Gastroesophageal sphincter (tissue), 4 donors: ENCODE measurements at places on chromosomes 3 and 15. TPM values are rescaled to one million over a fixed set of nuclear protein-coding genes. Genes with fewer than 3 reads are reported as not detected.

Gene CGGBP1
- total RNA-seq: 95.3 TPM

Gene DIPK2A
- total RNA-seq: 27.2 TPM

Gene TIGIT
- total RNA-seq: 1.1 TPM

Gene ARHGEF26
- total RNA-seq: 139 TPM

- no peak for ATAC-seq
Observed at GRCh38 chr3:127961963-127962362, 46.9 kb downstream of the KBTBD12 start.

DNA sequence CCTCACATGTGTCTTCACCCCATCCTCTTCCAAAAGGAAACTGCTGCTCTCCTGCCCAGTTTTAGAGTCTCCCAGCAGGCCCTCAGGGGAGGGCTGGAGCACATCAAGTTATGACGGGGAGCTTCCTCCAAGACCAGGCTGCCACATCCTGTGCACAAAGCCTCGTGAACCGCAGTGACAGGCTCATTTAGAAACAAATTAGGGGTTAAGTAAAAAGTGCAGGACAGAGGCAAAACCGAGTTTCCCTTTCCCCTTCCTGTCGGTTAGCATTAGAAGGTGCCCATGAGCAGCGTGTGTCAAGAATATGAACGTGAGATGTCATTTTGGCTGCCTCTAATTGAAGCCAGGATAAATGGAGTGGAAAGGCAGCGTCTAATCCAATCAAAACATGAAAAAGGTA lies 199.7 kb downstream of the ARRDC4 start:
- no peak for ATAC-seq

DNA sequence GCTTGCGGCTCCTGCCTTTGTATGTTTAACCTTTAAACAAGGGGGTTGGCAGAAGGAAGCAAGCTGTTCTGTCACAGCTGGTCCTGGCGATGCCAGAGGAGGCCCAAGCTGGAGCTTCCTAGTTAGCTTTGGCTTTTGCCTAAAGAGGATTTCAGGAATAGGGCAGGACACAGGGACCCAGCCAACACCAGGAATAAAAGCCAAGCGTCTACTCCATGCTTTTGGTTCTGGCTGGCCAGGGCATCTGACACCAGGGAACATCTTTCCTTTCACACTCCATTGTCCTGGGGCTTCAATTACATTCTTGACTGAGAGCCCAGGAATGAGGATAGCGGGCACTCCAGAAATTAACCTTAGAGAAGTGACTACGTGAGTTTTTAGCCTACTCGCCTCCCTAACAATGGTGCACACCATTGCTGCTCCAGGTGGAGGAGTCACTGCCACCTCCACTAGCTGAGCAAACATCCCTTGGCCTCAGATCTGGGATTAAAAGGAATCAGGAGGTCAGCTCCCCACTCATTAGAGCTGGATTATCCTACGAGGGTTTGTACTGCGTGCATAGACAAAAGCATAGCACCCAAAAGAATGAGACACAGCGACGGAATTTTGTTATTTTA lies 38.2 kb downstream of the TPM1 start:
- ATAC-seq: peak; percentile 55

Gene LIPC
- total RNA-seq: 0.50 TPM

- ATAC-seq: no peak
Observed at GRCh38 chr3:157204880-157205279, 44.9 kb upstream of the CCNL1 start.

DNA sequence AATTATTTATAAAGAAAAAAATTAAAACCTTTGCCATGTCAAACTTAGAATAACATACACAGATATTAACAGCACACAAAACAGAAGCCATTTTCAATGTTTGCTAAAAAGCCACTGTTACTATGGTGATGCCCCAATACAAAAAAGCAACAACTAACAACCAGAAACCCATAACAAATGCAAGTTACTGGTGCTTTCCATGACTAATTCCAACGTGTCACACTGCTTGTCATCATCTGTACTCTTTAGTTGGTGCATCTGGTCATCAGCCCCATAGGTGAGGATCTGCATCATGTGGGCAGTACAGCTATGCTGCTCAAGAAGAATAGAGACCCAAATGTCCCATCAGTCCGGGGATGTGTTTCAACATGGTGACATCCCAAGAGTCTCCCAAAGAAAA lies 52.8 kb downstream of the ATP8B4 start:
- no peak for ATAC-seq

DNA sequence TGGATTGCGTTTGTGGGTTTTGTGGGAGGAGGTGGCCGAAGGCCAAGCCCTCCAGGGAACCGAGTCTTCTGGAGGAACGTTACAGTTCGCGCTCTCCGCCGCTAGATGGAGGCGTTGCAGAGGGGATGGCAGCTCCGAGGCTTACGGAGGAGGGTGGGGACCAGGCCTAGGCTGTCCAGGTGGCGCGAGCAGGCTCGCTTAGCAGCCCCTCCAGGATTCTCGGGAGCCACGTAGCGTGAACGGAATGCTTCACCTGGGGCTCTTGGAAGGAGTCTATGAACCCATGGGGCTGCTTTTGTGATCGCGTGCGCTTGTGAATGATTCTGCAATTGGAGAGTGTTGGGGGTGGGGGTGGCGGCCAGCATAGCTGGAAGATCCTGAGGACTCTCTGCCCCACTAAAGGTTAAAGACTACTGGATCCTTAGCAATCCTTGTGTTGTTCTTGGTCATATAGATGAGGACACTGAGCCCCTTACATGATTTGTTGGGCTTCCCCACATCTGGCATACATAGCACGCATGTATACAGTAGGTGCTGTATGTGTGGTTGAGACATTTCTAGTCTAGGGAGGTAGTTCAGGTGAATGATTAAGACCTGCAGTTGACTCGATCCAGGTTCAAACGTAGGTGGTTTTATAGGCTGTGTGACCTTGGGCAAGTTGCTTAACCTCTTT lies 25.7 kb downstream of the FAM3D start:
- ATAC-seq: peak; percentile 82

Gene PPARG
- total RNA-seq: 14.9 TPM
